ENCODE measurements at places on chromosomes 11 and 22. TPM values are rescaled to one million over a fixed set of nuclear protein-coding genes. Genes with fewer than 3 reads are reported as not detected.
A peak's percentile ranks its signal among the peaks of the same experiment; 100 is the strongest.

DNA sequence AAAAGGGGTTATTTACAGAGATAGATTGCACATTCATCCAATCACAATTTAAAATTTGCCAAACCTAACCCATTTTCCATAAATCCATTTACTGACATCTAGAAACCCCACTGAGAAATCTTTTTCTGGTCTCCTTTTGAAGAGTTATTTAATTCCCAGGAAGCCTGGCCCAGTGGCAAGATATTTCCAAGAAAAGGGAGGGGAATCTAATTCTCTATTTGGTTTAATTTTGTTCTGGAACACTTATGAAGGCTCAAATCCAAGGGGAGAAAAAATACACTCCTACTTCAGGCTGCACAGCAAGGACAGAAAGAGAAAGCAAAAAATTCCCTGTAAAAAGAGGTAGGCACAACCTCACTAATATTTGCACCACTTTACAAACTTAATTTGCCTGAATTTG, 88.2 kb upstream of the LDLRAD3 start:
- DNase-seq, result no peak

CCDC116 gene
- total RNA-seq, result not detected

DNA sequence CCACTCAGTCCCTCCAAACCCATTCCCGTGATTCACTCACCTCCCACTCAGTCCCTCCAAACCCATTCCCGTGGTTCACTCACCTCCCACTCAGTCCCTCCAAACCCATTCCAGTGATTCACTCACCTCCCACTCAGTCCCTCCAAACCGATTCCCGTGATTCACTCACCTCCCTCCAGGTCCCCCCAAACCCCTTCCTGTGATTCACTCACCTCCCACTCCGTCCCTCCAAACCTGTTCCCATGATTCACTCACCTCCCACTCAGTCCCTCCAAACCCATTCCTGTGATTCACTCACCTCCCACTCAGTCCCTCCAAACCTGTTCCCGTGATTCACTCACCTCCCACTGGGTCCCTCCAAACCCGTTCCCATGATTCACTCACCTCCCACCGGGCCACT, 639.6 kb downstream of the BRD1 start:
- DNase-seq, result no peak

DNA sequence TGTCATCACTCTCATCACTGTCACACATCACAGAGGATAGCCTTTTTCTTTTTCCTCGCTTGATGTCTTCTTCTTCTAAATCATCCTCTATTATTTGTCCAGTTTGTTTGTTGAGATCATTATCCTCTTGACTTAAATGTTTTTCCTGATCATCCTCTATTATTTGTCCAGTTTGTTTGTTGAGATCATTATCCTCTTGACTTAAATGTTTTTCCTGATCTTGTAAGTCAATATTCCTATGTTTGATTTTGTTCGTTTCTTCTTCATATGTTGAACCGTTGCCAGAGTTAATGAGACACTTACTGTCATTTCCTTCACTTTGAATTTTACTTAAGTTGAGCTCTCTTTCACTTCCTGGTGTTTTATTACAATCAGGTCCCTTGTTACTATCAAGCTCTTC, 5.6 kb downstream of the CCDC82 start:
- DNase-seq, result no peak

RHOG gene
- 26.0 TPM for total RNA-seq

- no peak for DNase-seq
Observed at GRCh38 chr11:87859636-87860035, 315.6 kb downstream of the RAB38 start.

KRTAP5-1 gene
- total RNA-seq, result not detected

DNA sequence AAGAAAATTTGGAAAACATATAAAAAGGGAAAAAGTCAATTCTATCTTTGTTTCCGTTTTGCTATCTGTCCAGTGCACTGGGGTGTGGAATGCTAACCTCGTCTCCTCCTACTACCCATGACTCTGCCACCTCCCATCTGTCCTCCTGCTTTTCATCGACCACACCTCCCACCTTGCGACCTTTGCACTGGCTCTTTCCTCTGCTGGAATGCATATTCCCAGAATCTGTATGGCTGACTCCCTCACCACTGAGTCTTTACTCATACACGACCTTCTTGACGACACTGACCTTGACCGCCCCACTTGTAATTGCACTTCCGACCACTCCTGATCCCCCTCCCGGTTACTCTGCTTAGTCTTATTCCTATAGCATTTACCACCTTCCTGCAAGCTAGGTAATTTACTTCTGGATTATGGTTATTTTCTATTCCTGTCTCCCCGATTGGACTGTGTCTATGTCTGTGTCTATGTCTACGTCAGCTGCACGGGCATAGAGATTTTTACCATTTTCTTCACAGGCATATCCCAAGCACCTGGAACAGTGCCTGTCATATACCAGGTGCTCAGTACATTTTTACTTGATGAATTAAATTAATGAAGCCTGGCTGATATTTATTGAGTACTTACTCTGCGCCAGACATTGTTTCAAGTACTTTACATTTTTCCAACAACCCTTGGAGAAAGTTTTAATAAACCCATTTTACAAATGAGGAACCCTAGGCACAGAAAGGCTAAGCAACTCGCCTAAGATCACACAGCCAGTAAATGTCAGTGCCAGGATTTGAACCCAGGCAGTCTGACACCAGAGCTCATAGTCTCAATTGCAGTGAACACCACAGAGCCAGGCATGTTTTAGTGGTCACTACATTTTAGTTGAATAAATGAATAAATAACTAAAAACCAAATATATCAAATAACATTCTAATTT, 89.3 kb upstream of the SLC22A12 start:
- no peak for DNase-seq

DNA sequence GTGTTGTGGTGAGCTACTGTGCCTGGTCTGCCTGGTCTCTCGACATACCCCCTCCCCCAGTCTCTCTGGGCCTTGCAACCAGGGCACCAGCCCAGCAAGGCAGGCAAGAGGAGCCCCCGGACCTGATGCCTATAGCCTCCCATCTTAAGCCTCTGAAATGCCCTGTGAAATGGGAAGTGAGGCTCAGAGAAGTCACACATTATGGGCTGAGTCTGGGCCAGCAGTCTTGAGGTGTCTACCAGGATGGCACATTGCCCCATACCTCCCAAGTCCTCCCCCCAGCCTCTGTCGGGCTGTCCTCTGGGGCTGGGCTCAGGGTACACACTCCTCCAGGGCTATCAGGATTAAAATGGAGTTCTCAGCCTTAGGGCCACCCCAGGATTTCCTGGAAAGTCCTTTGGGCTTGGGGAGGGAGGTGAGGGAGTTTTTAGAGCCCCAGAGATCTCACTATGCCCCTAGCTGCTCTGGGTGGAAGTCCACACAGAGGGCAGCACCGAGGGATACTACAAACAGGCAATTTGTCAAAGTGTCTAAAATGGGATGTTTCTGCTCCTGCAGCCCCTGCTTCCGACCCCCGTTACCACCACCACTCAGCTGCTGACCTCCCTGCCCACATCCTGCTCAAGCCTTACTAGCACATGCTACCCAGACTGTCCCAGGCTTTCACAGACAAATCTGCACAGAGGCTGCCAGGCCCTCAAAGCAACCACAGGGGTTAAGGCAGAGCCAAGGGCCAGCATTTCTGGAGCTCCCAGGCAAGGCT, 3.1 kb upstream of the SH3BP1 start:
- DNase-seq, result no peak

GRCh38 chr22:23533771-23534191, 46.3 kb downstream of the IGLL1 start:
- DNase-seq, result peak; percentile 56

- no peak for DNase-seq
Observed at GRCh38 chr22:46269564-46269963, 1.8 kb downstream of the TTC38 start.

GRCh38 chr11:58788355-58789023, 56.0 kb downstream of the GLYATL2 start:
- DNase-seq, result no peak

DNA sequence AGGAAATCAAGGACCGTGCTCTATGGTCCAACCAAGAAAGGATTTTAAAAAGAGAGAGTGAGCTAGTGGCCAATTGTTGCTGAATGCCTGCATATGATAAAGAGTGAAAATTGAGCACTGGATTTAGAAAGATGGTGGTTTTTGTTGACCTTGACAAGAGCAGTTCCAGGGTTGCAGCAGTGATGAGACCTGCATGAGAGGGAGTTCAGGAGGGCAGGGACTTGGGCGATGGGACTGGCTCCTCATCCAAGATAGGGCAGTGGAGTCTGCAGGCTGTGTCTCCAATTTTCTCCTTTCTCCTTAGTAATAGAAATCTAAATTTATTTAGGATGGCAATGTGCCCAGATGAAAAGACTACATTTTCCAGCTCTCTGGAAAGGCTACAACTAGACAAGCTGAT, 94.0 kb upstream of the B3GAT1 start:
- no peak for DNase-seq

DNA sequence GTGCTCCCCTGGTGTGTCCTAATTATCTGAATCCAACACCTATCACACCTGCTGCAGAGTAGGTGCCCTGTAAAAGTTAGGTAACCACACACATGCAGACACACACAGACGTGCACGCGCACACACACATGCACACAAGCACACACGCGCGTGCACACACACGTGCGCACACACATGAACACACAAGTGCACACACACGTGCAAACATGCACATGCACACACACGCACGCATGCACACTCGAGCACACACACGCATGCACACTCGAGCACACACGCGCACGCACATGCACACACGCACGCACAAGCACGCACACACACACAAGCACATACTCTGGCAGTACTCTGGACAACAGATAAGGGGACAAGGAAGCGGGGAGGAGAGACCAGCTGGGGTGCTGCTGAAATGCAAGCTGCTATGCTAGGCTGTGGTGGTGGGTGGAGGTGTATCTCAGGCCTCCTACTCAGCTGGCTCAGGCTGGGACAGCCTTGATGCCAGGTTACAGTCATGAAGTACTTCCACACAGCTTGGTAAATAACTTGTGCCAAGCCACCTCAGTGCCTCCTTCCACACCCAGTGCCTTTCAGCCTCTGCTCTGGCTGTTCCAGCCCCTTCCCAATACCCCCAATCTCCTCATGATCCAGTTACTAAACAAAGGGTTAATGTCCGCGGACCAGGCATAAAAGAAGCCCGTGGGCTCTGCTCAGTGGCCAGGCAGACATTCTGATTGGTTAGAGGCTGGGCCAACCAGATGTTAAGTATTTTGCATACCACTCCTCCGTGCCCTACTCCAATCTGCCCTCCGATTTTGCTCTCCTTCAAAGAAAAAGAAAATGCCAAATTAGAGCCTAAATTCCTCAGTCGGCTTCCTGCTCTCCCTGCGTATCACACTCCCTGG, 374.1 kb downstream of the TENM4 start:
- DNase-seq, result no peak

DNA sequence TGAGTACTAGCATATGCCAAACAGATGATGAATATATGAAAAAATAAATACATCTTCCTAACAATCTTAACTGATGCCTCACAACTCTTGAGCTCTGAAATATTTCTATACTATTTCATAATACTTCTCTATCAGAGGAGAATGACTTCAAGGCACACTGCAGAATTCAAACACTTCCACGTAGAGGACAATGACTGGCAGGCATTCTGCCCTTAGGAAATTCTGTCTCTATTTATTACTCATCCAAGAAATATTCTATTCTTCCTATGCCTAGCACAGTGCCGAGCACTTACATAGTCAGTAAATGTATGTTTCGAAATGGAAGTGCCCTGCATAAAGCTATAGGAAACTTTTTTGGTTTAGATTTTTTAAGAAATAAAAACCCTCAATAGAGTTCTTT, 809.1 kb downstream of the DLG2 start:
- no peak for DNase-seq

DNA sequence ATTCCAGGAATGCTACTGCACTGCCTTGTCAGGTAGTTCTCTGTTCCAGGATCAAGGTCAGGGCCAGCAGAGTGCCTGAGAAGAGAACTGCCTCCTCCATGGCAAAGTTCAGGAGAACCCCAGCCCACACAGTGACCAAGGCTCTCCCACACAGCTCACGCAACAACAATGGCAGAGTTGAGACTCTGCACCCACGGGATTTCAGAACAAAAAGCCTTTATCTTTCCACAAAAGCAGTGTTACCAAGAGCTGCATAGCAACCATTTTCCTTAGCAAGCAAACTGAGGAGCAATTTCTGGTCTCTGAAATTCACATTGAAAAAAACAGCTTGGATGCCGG, 11.1 kb downstream of the PLAAT3 start:
- no peak for DNase-seq

DNA sequence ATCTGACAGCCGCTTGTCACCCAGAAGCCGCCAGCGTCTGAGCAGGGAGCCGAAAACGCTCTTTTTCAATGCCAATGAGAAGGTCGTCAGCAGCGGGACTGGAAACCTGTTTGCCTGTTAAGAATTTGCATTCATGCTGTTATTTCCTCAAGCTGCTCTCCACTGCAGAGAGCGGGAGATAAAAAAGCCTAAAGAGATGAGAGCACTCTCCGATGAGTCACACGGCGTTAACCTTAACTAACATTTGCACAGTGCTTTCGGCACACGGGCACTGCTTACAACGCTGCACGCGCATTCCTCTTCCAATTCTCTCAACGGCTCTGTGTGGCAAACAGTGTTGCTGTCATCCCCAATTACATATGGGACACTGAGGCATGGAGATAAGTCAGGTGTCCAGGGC, 40.0 kb upstream of the RTL6 start:
- no peak for DNase-seq

LRRC32 gene
- 49.9 TPM for total RNA-seq

DNA sequence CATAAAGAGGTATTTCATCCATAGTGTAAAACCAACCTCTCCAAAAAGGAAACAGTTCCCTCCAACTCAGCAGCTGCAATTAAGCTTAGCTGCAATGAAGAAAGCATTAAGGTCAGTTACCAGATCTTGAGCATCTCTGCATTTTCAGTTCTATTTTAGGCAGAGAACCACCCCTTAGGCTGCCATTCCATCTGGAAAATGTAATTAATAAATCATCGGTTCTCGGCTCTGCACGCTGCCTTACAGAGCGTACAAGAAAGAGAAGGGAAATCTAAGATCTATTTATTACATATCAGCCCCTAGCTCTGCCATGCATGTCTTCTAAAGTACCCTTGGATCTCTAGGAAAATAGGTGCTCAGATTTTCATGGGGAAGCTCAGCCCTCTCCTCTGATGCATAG, 71.5 kb downstream of the RCN1 start:
- DNase-seq, result no peak

DNA sequence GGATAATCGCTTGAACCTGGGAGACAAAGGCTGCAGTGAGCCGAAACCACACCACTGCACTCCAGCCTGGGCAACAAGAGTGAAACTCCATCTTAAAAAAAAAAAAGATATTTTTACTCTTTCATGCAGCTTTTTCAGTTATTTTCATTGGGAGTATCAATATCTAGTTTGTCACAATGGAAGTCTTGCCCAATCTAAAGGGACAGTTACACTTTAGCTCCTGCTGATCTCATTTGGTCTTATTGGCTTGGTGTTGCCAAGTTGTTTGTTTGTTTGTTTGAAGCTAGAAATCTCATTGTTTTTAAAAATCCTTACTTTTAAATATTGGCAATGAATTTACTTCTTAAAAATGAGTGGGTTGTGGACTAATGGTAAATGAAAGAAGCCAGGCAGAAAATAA, 24.7 kb downstream of the CEP295 start:
- no peak for DNase-seq

- peak; percentile 80 for DNase-seq
Observed at GRCh38 chr22:46971099-46971763, 208.8 kb downstream of the TBC1D22A start.

- no peak for DNase-seq
Observed at GRCh38 chr22:39318507-39319283, 728 bp downstream of the RPL3 start.

Measured in right cardiac atrium (tissue), 5 donors.